Upper lobe of right lung (tissue), 1 donor: ENCODE measurements at places on chromosomes 11 and 22. TPM values are rescaled to one million over a fixed set of nuclear protein-coding genes. Genes with fewer than 3 reads are reported as not detected.

GRCh38 chr11:116736763-116737162 lies 36.0 kb downstream of the BUD13 start:
- no peak for DNase-seq

DNA sequence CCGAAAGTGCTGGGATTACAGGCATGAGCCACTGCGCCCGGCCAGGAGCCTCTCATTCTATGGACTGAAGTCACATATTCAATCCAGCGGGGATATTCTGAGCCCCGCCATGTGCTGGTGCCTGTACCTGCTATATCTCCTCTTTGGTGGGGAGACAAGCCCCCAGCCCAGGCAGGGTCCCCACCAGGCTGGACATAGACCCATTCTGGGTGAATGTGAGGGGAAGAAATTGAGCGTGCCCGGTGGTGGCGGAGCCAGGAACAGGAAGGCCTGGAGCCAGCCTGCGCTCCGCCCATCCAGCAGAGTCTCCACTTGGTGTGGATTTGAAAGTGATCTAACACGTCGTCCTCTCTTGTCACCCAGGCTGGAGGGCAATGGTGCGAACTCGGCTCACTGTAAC lies 38.0 kb upstream of the CSNK1E start:
- peak; percentile 59 for DNase-seq

DNA sequence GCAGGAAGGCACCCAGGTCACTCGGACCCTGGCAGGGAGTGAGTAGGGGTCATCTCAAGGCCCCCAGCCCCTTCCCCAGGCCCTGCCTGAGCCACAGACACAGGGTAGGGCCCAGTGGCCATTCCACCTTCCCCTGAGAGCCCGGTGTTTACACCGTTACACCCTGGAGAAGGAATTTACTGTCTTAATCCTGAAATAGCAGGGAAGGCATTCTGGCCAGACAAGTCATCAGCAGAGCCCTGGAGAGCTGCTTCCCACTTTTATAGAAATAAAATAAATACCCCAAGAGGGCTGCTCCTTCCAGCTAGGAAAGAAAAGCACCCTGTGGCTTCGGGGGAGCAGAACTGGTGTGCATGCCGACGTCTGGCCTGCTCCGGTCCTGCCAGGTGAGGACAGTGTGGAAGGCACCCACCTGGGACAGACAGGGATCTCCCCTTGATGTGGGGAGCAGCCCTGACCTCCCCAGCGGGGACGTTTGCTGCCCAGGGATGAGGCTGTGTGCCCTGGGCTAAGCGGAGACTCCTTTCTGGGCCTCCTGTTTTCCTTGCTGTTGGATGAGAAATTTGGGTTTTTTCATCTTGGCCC lies 180.0 kb downstream of the MN1 start:
- no peak for DNase-seq

- DNase-seq = no peak
Observed at GRCh38 chr11:19226378-19227195, 14.2 kb downstream of the E2F8 start.

DNA sequence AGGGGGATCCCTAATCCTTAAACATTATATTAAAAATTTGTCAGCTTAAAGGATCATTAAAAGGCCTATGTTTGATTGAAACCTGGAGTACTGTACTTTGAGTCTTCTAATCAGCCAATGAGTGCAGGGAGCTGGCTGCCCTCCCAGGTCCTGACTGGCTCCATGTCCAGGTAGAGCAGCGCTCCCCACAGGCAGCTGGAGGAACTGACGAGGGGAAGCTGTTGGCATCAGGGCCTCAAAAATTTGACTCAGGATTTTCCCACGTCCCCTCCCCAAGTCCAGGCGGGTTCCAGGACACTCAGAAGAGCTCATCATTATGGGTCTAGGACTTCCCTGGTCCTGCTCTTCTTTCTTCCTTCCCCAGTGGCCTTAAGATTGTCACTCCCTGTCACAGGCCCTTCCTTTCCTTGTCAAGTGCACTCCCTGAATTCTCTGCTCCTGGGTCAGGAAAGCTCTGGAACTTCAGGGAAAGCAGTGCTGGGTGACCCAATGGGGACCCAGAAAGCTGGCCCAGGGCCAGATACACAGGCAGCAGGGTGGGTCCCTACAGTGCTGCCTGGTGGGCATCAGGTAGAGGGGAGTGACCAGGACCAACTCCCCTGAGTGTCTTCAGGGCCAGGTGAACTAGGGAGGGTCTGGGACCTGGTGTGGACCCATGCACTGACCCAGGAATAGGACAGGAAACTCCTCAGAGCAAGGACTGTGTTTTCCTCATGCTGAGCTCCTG lies 65.5 kb downstream of the GGTLC2 start:
- DNase-seq = no peak

GRCh38 chr11:88313441-88313840 lies 24.1 kb downstream of the CTSC start:
- no peak for DNase-seq

- DNase-seq = no peak
Observed at GRCh38 chr11:81669935-81670543, 1063.6 kb downstream of the FAM181B start.

DNA sequence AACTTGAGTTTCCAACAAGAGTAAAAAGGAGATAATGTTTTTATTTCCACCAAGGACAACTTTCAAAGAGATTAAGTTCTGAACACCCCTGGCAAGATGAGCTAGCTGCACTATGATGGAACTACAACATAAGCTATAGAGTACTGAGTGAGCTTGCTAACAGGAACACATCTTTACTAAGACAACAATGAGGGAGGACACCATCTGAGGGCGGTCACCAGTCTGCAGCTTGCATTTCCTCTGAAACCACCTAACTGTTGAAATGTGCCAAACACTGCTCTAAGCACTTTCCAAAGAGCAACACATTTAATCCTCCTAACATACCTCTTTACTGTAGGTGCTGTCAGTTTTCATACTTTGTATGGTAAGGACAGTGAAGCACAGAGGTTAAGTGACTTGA lies 68.4 kb downstream of the TCF20 start:
- no peak for DNase-seq

DNA sequence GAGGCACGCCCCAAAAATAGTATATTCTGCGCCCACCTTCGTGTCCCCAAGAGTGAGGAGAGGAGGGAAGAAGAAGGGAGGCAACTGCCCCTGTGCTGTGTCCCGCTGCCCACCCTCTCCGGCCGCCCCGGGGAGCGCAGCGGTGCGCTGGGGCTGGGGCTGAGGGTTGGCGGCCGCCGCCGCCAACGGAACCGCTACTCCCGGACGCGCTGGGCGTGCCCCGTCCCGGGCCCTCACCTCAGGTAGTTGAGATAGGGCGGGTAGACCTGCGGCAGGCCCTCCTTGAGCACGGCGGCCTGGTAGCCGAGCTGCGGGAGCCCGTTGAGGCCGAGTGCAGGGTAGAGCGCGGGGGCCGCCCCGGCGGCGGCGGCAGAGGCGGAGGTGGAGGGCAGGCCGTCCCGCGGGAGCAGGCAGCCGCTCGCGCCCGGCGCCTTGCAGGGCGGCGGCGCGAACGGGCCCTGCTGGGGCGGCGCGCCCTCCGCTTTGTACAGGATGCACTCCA lies 2.4 kb downstream of the PGR start:
- peak; percentile 67 for DNase-seq

DNA sequence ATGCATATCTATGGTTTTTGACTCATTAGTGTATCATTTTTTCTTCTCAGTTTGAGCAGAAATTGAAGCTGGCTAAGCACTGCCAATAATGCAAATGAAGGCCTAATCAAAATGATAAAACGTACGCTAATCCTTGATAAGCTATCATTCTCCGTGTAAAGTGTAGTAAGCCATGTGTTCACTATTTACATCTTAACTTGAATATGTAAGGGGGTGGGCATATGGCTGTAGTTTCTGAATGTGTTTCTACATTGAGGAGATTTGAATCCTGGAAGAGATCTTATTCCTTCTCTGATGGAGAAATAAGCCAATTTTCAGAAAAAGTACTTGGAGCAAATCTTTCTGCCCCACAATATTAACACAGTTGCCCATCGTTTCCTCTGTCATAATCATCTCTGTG lies 351.8 kb upstream of the ANO3 start:
- no peak for DNase-seq

DNA sequence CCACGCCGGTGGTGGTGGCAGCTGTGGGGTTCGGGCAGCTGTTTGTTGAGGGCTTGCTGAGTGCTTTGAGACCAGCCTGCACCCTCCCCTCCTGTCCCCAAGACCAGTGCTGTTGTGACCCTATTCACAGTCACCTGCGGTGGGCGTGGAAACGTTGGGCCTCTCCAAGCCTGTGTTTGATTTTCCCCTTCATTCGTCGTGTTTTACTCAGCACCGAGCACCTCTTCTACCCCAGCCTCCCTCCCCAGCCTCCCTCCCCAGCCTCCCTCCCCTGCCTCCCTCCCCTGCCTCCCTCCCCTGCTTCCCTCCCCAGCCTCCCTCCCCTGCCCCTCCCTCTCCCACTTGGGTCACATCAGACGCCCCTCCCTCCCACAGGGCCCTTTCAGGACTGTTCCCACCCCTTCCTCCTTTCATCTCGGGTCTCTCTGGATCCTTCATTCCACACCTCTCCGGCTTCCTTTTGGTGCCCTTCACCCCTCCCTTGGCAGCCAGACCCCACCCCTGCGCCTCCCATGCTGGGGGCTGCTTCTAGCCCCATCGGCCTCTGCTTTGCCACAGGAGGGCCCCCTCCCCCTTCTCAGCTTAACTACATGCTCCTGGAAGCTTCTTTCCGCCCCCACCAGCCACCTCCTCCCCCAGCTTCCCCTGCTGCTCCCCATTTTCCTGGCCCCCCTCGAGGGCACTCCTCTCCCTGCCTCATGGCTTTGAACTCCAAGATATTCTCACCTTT lies 14.8 kb downstream of the FRMD8 start:
- no peak for DNase-seq

- DNase-seq = no peak
Observed at GRCh38 chr11:86143087-86144030, 74.5 kb upstream of the PICALM start.

DNA sequence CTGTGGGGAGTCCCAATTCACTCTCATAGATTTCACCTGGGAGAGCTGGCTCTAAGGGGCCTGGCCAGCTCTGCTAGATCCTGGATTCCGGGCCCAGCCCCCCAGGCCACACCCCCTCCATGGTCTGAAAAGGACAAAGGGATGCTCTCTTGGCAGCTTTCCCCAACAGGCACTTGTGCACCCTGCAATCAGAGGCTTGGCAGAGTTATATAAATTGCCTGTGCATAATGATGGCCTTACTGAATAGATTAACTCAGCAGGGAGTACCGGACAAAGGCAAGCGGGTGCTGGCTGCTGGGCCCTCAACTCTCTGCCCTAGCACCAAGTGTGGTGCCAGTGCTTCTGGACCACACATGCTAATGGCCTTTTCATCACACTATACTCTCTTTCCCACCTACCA lies 461.6 kb downstream of the BUD13 start:
- no peak for DNase-seq

- DNase-seq = peak; percentile 37
Observed at GRCh38 chr11:65440831-65441499, 18.4 kb downstream of the NEAT1 start.

- DNase-seq = no peak
Observed at GRCh38 chr11:17510507-17511206, 33.6 kb downstream of the USH1C start.

DNA sequence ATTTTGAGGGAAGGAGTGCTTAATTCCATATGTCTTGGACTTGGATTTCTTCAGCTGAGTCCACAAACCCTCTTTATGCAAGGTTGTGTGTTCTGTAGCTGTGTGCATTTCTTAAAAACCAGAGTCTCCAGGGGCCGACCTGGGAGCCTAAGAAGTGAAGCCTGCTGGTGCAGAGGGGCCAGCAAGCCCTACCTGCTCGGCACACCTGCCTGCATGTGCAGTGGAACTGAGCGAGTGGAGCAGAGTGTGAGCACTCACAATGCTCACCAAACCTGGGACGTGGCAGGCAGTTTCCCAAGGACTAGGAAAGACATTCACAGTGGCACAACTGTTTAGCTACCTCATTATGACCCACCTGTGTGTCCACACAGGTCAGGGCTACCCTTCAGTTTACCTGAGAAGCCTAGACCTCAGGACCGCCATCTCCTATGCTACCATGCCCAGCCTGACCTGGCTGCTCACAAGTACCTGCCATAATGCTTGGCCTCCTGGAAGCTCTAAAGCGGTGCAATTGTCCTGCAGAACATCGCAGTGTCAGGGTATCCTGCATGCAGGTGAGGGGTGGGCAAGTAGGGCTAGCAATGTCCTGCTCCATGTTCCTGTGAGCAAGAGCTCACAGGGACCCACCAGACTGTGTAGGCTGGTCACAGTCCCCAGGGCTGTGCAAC lies 3.8 kb downstream of the C22orf39 start:
- DNase-seq = no peak

DNA sequence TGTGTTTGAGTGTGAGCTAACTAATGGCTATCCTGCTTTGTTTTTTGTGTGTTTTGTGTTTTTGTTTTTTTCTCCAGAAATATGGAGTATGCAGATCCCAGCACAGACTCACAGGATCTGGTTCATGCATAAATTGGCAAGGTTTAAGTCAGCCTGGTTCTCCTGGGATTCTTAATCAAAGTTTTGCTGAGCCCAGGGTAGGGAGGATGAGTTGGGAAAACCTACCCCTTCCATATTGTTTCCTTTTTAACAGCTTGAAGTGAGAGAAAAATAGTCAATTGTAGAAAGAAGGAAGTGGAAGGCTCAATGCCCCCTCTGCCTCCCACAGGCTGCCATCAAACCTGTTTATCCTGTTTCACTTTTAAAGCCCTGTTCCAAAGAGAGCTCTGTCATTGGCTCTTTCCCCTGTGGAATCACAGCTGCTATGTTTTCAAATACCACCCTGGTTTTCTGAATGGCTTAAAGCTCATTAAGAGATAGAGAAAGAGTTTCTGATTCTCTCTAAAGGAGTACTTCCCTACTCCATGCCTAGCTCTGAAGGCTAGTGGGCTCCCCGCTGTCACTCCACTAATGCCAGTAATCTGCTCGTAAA lies 23.4 kb upstream of the CADM1 start:
- DNase-seq = no peak

DNA sequence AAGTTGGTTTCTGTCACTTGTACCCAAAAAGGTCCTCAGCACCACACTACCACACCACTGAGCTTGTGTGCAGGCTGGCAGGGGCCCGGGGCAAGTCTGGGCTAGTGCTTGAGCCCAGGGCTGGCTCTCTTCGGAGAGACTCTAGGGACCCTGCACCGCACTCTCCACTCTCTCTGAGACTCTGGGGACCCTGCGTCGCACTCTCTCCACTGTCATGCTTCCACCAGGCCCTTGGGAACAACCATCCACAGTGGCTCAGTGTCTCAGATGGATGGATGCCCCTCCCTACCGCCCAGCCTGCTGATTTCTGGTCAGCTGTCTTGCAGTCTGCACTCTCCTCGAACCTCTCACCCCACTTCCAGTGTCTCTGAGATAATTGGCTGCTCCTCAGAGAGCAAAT lies 2.0 kb upstream of the SBF1 start:
- no peak for DNase-seq

DNA sequence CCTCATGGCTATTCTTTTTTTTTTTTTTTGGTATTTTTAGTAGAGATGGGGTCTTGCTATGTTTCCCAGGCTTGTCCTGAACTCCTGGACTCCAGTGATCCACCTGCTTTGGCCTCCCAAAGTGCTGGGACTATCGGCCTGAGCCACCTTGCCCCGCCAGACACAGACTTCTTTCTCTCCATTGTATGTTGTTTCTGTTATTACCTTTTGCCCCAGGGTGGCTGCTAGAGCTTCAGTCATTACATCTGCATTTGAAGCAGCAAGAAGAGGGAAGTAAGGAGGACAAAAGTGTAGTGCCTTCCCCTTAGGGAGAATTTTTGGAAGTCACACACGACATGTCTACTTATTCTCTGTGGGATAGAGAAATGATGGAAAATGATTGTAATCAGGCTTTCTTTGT lies 10.1 kb upstream of the OSBP start:
- no peak for DNase-seq

GRCh38 chr11:9642894-9643293 lies 21.0 kb upstream of the SWAP70 start:
- DNase-seq = no peak

Gene CUL5
- total RNA-seq = 37.9 TPM

Gene OR10W1
- total RNA-seq = not detected

Gene CDK2AP2
- 84.2 TPM for total RNA-seq

Gene APOL5
- not detected for total RNA-seq

Gene KRTAP5-10
- total RNA-seq = not detected

Gene SLC16A8
- not detected for total RNA-seq
